Kidney epithelial cell (primary cell): ENCODE measurements at places on chromosomes 5 and 9. TPM values are rescaled to one million over a fixed set of nuclear protein-coding genes. Genes with fewer than 3 reads are reported as not detected.

Gene ANXA2R
- 0.34 and 0.79 TPM in 2 replicates for total RNA-seq

Gene IFNB1
- not detected in 2 replicates for total RNA-seq

Gene RARS1
- 97.5 and 143 TPM in 2 replicates for total RNA-seq

GRCh38 chr5:121182788-121183490 lies 668.7 kb upstream of the FTMT start:
- no peak for DNase-seq

DNA sequence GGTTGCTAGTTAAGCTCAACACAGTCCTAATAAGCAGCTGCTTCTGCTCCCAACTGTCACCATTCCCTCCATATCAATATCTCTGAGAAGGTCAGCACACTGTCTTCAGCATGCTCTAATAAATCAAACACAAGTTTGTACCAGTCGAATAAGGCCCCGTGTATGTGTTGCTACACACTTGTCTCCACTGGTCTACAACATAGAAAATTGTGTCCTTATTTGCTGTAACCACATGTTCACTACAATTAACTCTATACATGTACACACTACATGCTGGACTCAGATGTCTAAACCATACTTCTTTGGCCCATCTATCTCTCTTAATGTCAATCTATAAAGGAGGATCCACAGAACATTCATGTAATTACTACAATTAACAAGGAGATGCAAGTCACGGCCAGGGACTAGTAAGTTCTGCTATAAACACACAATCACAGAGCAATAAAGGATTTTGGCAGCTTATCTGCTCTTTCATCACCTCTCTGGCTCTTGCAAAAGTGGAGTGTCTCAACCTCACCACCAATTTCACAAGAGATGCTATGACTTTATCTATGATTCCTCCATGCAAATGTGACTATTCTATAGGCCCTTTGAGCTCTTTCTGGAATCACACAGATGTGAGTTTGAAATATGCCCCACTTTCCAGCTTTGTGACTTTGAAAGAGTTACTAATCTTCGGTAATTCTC lies 143.9 kb downstream of the SEMA5A start:
- no peak for DNase-seq

GRCh38 chr5:51487952-51488351 lies 104.7 kb downstream of the ISL1 start:
- DNase-seq = no peak

DNA sequence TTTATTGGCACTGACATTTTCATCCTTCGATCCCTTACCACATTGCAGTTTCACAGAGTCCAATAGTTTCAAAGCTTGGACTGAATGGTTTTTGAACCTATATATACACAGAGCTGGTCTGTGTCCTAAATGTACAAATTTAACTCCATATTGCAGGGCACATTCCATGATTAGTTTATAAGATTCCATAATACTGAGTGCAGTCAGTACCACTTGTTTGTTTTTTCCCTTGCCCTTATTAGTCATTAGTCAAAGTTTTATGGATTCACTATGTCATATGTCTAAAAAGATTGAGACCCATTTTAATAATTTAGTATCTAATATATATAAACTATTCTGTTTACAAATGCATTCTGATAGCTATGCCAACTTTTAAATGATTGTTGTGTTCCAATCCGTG lies 654.8 kb upstream of the MEF2C start:
- DNase-seq = no peak

GRCh38 chr9:4796988-4797853 lies 4.5 kb downstream of the RCL1 start:
- no peak for DNase-seq

GRCh38 chr5:138615461-138615860 lies 40.3 kb upstream of the HSPA9 start:
- no peak for DNase-seq

- no peak for DNase-seq
These were observed 333.2 kb upstream of the RFX3 start for GRCh38 chr9:3858961-3859360.

- DNase-seq = no peak
These were observed 16.1 kb downstream of the HNRNPH1 start for GRCh38 chr5:179607160-179607931.
